Spinal cord (tissue), 10 donors: ENCODE measurements at places on chromosomes 6 and 20.

DNA sequence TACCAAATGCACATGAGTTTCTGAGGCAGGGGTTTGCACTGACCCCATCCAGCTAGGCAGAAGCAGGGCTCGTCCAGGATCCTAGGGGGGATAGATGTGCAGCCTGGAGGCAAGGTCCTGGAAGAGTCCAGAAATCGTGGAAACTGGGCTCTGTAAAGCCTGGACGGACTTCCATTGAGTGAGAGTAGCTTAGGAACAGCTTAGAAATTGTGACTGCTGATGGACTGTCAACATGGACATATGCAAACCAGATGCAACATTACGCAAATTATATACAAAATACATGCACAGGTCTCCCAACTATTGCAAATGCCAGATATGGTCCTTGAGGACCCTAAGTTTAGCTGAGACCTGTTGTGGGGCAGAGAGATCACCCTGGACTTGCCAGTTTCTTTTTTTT is 4.8 kb upstream of the EMILIN3 start:
- no peak for DNase-seq

DNA sequence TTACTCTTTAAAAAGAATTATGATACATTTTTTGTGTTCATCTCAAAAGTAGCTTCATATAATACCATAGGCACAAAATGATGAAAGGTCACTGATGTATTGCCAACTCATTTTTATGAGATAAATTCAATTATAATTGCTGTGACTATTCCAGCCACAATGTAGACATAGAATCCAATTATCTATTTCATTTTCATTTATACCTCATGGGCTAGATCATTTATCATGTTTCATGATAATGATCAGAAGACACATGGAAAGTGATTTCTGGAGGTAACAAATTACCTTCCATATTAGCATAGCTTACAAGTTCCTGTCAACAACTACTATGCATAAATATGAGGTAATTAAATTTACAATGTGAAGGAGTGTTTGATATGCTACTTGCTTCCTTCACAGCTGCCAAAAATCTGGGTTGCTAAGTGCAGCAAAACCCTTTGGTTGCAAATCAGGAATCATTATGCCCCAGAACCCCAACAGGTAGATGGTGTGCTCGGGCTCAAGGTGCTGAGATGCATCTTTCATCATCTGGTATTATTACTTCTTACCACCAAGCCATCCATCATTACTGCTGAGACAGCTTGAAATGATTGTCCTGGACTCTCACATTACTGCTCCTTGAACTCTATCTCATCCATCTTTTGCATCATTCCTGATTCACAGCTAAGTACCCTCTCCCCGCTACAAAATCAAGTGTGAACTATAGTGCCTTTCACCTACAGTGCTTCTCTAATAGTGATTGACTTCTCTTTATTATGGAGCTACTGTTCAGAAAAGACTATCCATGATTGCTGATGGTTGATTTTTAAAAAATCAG is 306.0 kb upstream of the THEMIS start:
- DNase-seq = peak; percentile 50

GRCh38 chr6:158158748-158159147 is 9.3 kb downstream of the SERAC1 start:
- no peak for DNase-seq

GRCh38 chr20:2919518-2920245 is 46.4 kb downstream of the PTPRA start:
- DNase-seq = no peak

DNA sequence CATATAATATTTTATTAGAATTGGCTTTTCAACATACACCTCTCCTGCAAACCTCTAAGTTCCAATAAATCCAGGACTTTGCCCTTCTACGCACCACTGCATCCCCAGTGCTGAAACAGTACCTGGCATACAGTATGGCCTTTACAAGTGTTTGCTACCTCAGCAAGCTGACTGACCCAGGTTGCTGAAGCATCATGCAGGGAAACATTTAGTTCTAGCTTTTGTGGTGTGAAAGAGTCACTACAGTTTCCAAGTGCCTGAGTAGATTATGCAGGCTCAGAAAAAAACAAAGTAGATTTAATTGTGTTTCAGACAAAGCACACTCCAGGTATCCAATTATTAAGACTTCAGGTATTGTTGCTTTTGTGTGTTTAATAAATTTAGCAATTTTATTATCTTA is 614.2 kb upstream of the NRSN1 start:
- no peak for DNase-seq

GRCh38 chr20:41029150-41029901 is 704 bp downstream of the TOP1 start:
- peak; percentile 65 for DNase-seq

DNA sequence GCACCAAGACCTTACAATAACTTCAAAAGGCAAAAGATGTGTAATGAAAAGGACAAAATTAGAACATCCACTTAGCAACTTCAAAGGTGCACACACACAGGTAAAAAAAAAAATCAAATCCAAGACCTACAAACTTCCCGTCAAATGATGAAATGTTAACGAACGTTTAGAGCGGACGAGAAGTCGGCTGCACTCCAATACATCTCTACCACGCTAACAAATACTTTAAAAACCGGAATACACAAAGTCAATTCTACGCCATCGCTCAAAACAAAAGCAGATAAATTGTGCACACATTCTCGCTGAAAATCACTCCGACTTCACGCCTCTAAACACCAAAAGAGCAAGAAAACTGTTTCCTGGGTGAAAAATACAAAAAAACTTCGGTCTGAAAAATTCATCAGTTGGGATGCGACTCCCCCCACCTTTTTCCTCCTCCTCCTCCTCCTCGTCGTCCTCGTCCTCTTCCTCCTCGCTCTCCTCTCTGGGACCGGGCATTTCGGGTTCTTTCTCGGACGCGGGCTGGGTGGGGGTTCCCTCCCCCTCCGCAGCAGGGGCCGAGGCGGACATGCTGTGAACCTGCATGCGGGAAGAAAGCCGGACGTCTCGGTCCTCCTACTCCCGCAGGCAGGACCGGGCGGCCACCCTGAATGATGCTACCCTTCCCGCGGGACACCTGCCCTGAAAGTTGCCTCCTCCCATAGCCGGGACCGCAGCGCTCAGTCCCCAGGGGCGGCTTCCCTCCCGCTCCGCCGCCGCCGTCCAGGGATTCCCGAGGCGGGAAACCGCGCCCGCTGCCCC is 712 bp downstream of the DEK start:
- DNase-seq = no peak

- DNase-seq = no peak
Observed at GRCh38 chr6:44062105-44062770, 65.0 kb downstream of the MRPL14 start.

- DNase-seq = no peak
Observed at GRCh38 chr6:8651998-8652397, 216.7 kb upstream of the SLC35B3 start.

GRCh38 chr6:130758813-130759212 is 68.4 kb upstream of the SMLR1 start:
- DNase-seq = no peak

GRCh38 chr6:79862126-79862525 is 85.2 kb downstream of the ELOVL4 start:
- DNase-seq = no peak

DNA sequence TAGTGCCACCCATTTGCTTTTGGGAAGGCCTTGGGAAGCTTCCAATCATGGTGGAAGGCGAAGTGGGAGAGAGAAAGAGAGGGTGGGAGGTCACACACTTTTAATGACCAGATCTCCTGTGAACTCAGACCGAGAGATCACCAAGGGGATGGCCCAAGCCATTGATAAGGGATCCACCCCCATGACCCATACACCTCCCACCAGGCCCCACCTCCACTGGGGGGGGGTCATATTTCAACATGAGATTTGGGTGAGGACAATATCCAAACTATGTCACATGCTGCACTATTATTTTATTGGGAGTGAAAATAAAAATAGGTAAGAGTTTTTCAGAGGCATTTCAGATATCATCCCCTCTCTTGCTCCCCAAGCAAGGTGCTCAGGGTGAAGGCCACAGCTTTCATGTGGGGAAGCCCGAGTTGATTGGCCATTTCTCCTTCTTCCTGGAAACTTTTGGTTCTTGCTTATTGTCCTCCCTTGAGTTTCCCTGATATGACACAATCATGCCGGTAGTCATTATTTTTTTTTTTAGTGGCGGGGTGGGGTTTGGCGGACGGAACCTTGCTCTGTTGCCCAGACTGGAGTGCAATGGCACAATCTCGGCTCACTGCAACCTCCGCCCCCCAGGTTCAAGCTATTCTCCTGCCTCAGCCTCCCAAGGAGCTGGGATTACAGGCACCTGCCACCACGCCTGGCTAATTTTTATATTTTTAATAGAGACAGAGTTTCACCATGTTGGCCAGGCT is 15.2 kb downstream of the GMPR start:
- DNase-seq = no peak

DNA sequence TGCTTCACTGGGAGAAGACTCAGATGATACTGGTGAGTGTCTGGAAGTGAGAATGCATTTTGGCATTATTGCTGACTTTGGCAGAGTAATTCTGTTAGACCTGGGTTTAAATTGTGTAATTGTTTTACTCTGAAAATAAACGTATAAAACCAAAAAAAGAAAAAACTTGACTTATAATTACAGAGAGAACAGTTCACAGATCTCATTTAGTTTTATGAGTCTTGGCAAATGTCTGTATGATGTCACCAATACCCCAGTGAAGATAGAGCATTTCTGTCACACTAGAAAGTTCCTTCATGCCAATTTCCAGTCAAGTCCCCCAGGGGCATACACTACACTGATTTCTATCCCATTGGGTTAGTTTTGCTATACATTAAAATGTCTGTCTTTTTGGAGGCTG is 67.3 kb downstream of the SMAP1 start:
- no peak for DNase-seq

DNA sequence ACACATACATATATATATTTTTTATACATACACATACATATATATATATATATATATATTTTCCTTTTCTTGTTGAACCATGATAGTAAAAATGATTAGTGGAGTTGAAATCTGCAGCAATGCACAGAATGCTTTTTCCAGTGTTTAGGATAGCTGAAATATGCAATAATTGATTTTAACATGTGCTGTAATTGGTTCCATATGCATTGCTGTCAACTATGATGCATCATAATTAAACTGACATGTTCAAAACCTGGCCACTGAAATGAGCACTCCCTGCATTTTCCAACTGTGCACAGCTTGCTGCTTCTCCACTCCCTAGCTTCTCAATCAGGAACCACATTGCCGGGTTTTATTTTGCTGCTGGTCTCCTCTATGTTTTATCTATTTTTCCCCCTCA is 358.3 kb downstream of the PAX1 start:
- no peak for DNase-seq

GRCh38 chr20:59146780-59147565 is 16.6 kb upstream of the ZNF831 start:
- peak; percentile 31 for DNase-seq

DNA sequence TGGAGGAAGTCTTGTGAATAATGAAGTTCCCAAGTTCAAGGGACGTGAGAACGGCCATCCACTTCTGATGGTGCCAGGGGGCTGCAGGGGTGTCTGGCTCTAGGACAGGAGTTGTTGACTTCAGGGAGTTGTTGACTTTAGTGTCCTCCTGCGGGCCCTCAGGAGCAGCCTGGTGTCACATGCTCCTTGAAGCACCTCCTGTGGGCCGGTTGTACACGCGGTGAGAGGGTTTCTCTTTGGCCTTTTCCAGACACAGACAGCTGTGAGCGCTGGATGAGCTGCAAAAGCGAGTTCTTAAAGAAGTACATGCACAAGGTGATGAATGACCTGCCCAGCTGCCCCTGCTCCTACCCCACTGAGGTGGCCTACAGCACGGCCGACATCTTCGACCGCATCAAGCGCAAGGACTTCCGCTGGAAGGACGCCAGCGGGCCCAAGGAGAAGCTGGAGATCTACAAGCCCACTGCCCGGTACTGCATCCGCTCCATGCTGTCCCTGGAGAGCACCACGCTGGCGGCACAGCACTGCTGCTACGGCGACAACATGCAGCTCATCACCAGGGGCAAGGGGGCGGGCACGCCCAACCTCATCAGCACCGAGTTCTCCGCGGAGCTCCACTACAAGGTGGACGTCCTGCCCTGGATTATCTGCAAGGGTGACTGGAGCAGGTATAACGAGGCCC is 77.8 kb downstream of the ISM1 start:
- DNase-seq = no peak

- no peak for DNase-seq
Observed at GRCh38 chr20:39066471-39067242, 104.5 kb downstream of the DHX35 start.

DNA sequence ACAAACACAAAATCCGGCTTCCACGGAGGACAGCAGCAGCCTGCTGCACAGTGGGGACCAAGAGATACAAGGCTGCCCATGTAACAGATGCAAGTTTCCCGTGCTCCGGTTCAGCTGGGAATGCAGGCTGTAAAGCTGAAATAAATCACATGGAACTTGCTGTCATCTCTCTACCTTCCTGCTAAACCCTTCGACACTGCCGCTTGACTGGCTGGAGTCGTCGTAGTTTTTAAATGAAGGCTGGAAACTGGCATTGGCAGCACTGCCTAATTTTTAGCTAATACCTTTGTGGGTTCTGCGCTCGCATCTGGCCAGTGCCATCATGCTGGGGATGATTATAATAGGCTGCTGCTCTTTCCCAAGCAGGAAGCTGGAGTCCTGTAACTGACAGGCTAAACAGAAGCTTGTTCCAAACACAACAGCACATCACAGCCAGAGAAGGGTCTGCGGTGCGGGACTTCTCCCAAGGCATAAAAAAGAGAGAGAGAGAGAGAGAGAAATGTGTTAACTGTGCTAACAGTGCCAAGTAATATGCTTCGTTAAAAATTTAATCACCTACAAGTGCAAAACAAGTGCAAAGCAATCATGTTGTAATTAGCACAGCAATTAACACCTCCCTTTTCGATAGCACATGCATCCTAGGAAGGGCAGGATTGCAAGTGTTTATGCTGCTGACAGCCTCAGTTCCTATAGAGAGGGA is 146.1 kb downstream of the TFAP2A start:
- peak; percentile 31 for DNase-seq

- DNase-seq = peak; percentile 76
Observed at GRCh38 chr6:165884813-165885765, 222.0 kb upstream of the PDE10A start.

GRCh38 chr20:278607-279571 is 11.7 kb downstream of the C20orf96 start:
- DNase-seq = no peak

GRCh38 chr6:147782302-147782701 is 273.8 kb downstream of the SAMD5 start:
- peak; percentile 58 for DNase-seq

GRCh38 chr6:147449405-147450161 is 58.9 kb upstream of the SAMD5 start:
- no peak for DNase-seq

GRCh38 chr6:55198715-55199114 is 24.4 kb downstream of the HCRTR2 start:
- DNase-seq = no peak

GRCh38 chr6:164101859-164102258 is 687.3 kb downstream of the QKI start:
- DNase-seq = no peak
